Prostate gland (tissue), 2 donors: ENCODE measurements at places on chromosomes 1 and 21.

DNA sequence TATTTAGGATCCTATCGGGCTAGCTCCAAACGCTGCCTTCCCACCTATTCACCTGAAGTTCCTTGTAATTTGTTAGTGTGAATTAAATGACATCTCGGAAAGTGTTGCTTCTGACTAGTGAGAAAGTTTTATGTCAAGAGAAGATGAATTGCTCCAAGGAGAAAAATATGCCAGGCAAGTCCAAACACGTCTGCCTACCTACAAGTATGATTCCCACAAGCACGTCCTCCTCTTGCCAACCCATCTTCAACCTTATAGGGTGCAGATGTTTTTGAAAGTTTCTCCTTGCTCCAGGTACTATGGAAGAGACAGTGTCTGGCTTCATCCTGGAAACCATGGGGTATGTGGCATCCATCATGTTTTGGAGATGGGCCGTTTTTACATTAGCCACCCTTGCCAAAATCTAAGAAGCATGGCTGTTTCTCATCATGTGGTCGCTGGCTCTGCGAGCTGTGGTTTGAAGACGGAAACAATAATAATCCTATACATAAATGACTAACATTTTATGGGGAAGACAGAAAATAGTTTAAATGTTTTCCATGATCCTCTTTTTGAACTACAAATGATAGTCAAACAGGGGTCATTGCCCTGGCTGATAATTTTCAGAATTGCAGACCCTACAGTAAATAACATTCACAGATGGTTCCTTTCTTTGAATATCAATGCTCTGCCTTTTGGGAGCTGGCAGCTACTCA lies 505.8 kb downstream of the SMYD3 start:
- DNase-seq = no peak
- peaks cover 12% of the 10 kb centered on the region for H3K4me1 ChIP-seq
- no peak overlapping the region for H3K4me3 ChIP-seq

- no peaks in the 10 kb centered on the region for H3K4me1 ChIP-seq
- no peak overlapping the region for H3K27ac ChIP-seq
- H3K36me3 ChIP-seq = no peaks in the 10 kb centered on the region
Observed at GRCh38 chr1:234696148-234696576, 86.2 kb upstream of the IRF2BP2 start.

GRCh38 chr1:20487236-20487590 lies 1.2 kb upstream of the CAMK2N1 start:
- DNase-seq = no peak
- H3K4me3 ChIP-seq = no peak overlapping the region
- H3K4me1 ChIP-seq = no peaks in the 10 kb centered on the region
- H3K27me3 ChIP-seq = no peaks in the 10 kb centered on the region

- H3K27ac ChIP-seq = no peak overlapping the region
- H3K27me3 ChIP-seq = peaks cover 2% of the 10 kb centered on the region
- no peak overlapping the region for H3K4me3 ChIP-seq
- no peaks in the 10 kb centered on the region for H3K4me1 ChIP-seq
Observed at GRCh38 chr1:37391211-37392011, 83.0 kb upstream of the ZC3H12A start.

DNA sequence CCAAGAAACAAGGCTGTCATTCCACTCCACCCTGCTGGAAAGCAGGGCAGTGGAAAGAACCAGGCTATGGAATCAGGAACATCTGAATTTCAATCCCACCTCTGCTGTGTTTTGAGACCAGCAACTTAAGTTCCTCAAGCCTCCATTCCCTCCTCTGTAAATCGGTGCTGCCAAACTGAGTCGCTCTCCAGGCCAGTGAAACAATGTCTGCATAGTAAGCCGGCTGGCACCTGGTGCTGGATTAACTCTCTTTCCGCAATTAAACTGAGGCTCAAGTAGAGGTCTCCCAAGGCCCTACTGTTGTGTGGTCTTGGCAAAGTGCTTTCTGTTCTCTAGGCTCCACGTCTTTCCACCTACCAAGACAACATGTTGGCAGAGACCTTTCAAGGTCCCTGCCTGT lies 65.3 kb downstream of the SSBP3 start:
- H3K36me3 ChIP-seq = no peaks in the 10 kb centered on the region
- peaks cover 16% of the 10 kb centered on the region for H3K4me1 ChIP-seq
- no peak for DNase-seq
- H3K4me3 ChIP-seq = no peak overlapping the region
- H3K27ac ChIP-seq = peak overlapping the region; percentile 22

DNA sequence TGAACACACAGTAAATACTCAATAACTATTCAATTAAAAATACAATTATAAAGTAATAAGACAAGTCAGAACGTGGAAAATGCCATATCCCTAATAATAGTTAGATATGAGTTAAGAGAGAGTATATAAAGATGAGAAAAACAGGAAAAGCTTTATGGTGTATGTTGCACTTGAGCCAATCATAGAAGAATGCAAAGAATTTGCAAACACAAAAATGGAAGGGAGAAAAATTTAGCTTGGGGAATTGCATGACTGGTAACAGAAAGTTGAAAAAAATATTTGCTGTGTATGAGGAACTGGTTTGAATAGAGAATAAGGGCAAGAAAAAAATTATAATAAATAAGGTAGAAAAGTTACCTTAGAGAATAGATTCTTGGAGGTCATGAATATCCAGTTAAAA lies 739.6 kb upstream of the CXADR start:
- no peak overlapping the region for H3K27ac ChIP-seq
- DNase-seq = no peak
- no peak overlapping the region for H3K4me3 ChIP-seq
- H3K27me3 ChIP-seq = no peaks in the 10 kb centered on the region
- peaks cover 4% of the 10 kb centered on the region for H3K4me1 ChIP-seq
- no peaks in the 10 kb centered on the region for H3K36me3 ChIP-seq

- peaks cover 5% of the 10 kb centered on the region for H3K4me1 ChIP-seq
- peak; percentile 8 for DNase-seq
- no peak overlapping the region for H3K4me3 ChIP-seq
- H3K27ac ChIP-seq = no peak overlapping the region
- H3K27me3 ChIP-seq = no peaks in the 10 kb centered on the region
- no peaks in the 10 kb centered on the region for H3K36me3 ChIP-seq
Observed at GRCh38 chr1:206633708-206634121, 1.6 kb upstream of the DYRK3 start.

- no peak overlapping the region for H3K4me3 ChIP-seq
- H3K4me1 ChIP-seq = peaks cover 7% of the 10 kb centered on the region
- no peaks in the 10 kb centered on the region for H3K36me3 ChIP-seq
- H3K27me3 ChIP-seq = no peaks in the 10 kb centered on the region
Observed at GRCh38 chr1:109933856-109934711, 23.4 kb downstream of the CSF1 start.

GRCh38 chr1:160328184-160328583 lies 14.9 kb downstream of the COPA start:
- DNase-seq = no peak
- H3K4me3 ChIP-seq = no peak overlapping the region
- H3K27me3 ChIP-seq = no peaks in the 10 kb centered on the region
- H3K36me3 ChIP-seq = peaks cover 14% of the 10 kb centered on the region

DNA sequence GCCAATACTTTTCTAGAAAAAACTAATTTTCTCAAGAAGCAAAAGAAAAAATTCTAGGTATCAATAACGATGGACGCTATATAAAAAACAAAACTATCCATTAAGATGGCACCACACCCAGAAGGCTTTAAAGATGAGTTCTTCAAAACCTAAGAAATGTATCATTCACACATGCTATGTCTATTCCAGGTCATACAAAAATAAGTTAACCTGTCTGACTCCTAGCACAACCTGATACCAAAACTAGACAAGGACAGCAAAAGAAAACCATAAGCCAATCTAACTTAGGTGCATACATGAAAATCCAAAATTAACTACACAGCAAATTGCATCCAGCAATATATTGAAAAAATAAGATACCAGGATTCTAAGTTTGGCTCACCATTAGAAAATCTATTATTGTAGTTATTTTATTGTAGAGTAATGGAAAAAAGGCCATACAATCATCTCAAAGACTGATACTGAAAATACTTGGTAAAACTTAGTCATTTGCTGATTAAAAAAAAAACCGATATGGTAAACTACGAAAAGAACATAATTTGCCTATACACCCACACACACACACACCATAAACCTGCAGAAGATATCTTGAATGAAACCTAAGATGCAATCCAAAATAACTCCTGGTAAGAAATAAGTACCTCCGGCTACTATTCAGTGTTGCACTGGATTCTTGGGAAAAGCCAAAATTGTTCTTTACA lies 55.0 kb downstream of the TRAF5 start:
- H3K36me3 ChIP-seq = no peaks in the 10 kb centered on the region
- H3K27me3 ChIP-seq = no peaks in the 10 kb centered on the region
- H3K4me3 ChIP-seq = peak overlapping the region; percentile 50

DNA sequence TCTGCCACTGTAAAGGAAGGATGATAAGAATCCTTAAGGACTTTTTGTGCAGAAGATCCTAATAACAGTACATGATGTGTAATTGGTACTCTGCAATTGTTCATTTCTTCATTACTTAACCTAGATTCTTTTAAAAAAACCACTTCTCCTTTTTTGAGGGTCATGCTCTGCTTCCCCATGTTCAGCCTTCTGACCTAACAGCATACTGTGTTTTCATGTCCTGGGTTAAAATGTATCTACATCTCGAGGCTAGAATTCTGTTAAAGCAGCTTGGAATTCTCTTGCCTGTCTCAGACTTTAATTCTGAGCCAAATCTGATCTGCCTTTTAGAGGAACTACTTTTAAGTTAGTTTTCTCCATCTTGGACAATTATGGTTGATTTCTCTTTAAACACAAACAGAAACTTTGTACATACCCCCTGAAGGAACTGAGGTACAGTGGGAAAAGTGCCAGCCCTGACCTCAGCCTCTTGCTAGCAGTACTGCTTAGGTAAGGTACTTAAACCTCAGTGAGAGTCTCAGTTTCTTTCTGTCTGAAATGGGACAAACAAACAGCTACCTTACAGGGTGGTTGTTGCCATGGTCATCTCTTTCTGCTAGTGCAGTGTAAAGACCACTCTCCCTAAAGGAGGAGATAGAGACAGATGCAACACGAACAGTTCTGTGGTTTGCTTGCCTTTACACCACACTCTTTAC lies 103.2 kb upstream of the DYNLT5 start:
- no peaks in the 10 kb centered on the region for H3K4me1 ChIP-seq
- no peak overlapping the region for H3K27ac ChIP-seq
- H3K36me3 ChIP-seq = no peaks in the 10 kb centered on the region
